Activated T-cell treated with anti-CD3 and anti-CD28 coated beads for 24 hours (primary cell): ENCODE measurements at places on chromosomes 12 and 14.

DNA sequence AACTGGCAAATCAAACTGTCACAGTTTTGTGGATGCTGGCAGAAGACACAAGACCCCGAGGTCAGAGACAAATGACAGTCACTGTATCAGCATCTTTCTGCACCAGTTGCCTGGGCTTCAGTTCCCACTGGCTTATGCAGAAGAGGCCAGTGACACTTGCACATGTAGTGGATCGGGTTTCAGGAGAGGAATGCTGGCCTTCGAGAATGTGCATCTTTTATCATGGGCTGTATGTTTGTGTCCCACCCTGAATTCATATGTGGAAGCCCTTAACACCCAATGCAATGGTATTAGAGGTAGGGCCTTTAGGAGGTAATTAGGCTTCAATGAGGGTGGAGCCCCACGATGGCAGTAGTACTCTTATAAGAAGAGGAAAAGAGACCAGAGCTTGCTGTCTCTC lies 150.9 kb downstream of the SLC15A4 start:
- no peak for DNase-seq

- no peak for DNase-seq
Observed at GRCh38 chr14:31966896-31967668, 110.0 kb upstream of the ARHGAP5 start.

DNA sequence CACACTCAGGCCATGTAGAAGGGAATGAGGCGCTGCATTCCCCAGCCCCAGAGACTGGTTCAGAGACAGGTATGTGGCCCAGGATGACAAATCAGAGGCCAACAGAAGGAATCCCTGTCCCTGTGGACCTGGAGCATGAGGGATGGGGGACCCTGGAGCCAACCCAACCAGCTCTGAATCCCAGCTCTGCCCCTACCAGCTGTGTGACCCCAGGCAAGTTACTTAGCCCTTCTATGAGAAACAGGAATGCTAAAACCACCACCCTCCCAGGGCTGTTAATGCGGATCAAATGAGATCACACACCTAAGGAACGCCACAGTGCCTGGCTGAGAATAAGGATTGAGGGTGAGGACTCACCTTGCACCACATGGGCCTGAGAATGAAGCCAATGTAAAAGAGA lies 15.6 kb downstream of the ITPK1 start:
- no peak for DNase-seq

GRCh38 chr12:102833687-102834441 lies 83.2 kb downstream of the PAH start:
- no peak for DNase-seq

- DNase-seq = no peak
Observed at GRCh38 chr12:51246254-51246853, 7.7 kb downstream of the DAZAP2 start.

- no peak for DNase-seq
Observed at GRCh38 chr14:105839425-105840265, 313.3 kb downstream of the TMEM121 start.

GRCh38 chr12:126741536-126742240 lies 1525.3 kb upstream of the TMEM132C start:
- DNase-seq = no peak

GRCh38 chr14:31945701-31946100 lies 131.4 kb upstream of the ARHGAP5 start:
- no peak for DNase-seq

GRCh38 chr12:53048780-53049401 lies 974 bp upstream of the TNS2 start:
- no peak for DNase-seq

GRCh38 chr14:98955036-98955740 lies 316.8 kb downstream of the BCL11B start:
- no peak for DNase-seq

GRCh38 chr12:32734952-32735351 lies 20.7 kb downstream of the YARS2 start:
- DNase-seq = no peak

- no peak for DNase-seq
Observed at GRCh38 chr14:31505411-31505810, 17.6 kb upstream of the GPR33 start.

DNA sequence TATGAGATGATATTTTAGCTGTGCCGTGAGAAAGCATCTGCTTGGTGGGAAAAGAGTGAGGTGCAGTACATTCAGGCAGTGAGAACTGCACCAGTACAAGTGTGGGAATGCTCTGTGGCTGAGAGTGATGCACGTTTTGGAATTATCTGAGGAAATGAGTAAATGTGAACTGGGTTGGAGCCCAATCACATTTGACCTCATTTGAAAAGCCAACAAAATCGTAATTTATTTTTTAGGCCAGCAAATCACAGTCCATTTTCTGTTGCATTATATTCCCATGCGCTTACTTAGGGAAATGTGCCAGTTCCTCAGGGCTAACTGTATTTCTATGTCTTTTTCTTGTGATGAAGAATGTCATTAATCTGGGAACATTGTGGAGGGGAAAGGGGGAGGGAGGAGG lies 77.3 kb downstream of the SNAPC1 start:
- DNase-seq = no peak

GRCh38 chr12:95201056-95201670 lies 16.1 kb downstream of the FGD6 start:
- no peak for DNase-seq

GRCh38 chr14:103628221-103628683 lies 759 bp upstream of the KLC1 start:
- no peak for DNase-seq

DNA sequence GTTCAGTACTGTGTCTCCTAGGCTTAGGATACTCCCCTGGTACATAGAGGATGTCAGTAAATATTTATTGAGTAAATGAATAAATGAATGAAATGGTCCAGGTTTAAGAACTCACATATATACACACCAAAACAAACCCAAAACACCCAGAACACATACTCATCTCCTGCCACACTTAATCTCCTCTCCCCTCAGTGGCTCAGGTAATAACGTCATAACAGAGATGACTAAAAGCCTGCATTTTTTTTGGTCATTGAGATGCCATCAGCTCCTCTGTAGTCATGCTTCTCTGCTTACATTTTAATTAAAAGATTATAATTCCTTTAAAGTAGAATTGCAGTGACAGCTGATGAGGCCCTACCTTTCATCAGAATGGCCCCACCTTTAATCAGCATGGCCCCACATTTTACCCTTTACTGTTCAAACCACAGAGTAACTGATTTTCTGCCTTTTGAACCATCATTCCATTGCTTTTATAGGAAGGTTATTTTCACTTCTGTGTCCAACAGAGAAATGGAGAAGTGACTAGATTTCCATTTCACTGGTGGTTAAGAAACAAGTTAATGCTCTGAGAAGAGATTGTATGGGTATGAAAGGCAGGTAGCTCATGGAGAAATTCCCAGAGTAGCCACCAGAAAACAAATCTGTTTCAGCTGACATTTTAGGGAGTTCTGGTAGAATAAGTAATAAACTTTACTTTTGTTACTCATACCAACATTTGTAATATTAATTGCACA lies 193.4 kb upstream of the ATP2B1 start:
- no peak for DNase-seq

DNA sequence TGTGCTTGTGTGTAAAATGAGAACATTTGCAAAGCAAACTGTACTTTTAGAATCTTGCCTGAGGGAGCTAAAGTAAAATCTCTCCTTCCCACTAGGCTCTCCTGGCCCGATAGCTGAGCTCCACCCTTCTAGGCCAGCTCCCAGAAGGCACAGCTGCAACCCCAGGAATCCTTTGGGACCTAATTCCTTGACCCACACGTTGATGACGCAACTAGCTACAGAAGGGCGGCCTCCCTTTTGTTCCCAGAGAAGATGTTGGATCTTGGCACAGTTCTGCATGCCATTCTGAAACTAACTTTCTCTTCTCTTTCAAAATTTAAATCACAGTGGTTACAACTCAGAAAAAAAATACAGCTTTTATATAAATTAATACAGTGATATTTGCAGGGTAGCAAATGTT lies 268.1 kb downstream of the EGLN3 start:
- no peak for DNase-seq

GRCh38 chr14:53152184-53152886 lies 788 bp downstream of the DDHD1 start:
- peak; percentile 52 for DNase-seq

GRCh38 chr14:72045271-72045670 lies 113.0 kb downstream of the RGS6 start:
- no peak for DNase-seq

DNA sequence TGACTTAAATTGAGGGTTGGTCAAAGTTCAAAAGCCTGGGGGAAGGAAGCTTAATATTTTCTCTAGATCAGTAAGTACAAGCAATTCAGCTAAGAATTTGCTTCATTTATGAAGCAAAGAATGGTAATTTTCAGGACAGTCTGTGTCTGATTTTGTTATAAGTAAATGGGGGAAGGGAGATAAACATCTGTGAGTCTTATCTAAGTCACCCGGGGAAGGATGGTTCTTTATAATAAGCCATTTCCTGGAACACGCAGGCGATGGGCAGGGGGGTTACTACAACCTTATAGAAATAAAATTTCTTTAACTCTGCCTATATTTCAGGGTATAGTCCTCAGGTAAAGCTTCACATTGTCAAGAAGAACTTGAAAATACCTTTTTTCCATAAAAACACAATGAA lies 42.9 kb downstream of the HELB start:
- DNase-seq = no peak

DNA sequence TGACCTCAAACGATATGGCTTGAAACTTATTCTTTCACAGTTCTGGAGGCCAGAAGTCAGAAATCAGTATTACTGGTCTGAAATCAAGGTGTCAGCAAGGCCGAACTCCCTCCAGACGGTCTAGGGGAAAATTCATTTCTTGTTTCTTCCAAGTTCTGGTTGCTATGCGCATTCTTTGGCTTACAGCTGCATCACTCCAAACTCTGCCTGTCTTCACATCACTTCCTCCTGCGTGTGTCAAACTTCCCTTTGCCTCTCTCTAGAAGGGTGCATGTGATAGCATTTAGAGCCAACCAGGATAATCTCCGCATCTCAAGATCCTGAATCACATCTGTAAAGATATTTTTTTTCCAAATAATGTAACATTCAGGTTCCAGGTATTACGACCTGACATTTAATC lies 62.8 kb downstream of the DENND5B start:
- DNase-seq = no peak

DNA sequence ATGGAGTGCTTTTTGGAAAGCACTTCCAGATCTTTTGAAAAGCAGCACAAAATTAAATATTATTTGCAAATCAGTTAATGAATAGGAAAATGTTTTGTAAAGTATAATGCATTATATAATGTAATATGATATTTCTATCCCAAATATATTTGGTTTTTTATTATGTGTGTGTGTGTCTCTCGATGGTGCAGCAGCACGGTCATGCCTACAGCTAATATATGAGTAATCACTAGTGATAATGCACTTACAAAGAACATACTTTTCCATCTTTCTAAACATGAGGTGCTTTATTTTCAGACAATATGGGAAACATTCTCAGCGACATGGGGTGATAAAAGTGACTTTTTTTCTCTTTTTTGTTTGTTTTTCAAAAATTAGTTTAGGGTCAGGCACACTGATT lies 1.3 kb upstream of the EEA1 start:
- no peak for DNase-seq

- DNase-seq = no peak
Observed at GRCh38 chr14:88430976-88431375, 45.5 kb downstream of the SPATA7 start.

DNA sequence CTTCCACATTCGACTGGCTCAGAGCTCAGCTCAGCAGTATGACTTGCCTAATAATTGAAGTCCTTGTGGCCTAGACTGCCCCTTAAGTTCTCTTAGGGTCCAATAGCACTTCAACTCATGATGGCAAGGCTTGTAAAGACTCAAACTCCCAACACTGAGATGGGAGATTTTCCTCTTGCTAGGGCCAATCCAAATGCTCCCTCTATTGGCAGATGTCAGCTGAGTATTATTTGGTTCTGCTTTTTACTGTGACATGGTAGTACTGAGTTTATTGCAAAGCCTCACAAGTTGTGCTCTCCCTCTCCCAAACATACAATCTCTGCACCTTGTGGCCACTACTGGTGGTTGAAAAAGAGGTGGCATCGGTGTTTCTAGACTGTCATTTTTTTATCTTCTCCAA lies 164.2 kb downstream of the ALG10 start:
- DNase-seq = no peak

- DNase-seq = no peak
Observed at GRCh38 chr14:56333359-56334292, 215.4 kb downstream of the PELI2 start.

GRCh38 chr12:46389031-46389616 lies 16.6 kb upstream of the SLC38A2 start:
- DNase-seq = no peak

DNA sequence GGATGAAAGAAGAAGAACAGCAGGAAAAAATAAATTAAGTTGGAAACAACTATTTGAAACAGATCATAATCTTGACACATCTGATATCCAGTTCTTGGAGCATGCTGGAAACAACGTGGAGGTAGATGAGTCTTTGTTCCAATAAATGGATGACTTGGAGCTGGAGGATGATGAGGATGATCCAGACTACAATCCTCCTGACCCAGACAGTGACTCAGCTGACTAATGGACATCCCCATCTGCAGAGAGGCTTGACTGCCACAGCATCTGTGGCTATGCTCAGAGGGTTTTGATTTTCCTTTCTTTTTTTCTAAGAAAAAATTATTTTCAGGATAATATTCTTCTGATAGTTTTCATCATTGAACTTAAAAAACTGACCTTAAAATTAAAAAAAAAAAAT lies 6.2 kb upstream of the ZDHHC17 start:
- no peak for DNase-seq

DNA sequence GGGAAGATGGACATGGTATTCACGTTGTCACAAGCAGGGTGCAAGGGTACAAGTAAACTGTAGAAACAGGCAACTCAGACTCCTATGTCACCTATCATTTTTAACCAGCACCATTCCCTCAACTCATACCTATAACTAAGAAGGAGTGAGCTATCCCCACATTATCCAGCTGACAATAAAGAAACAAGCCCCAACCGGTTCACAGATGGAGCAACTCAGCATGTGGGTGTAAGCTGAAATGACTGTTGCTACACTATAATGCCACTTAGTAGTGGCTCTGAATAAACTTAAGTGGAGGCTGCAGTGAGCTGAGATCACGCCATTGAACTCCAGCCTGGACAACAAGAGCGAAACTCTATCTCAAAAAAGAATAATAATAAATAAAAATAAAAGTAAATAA lies 829.5 kb upstream of the MDGA2 start:
- DNase-seq = no peak

- no peak for DNase-seq
Observed at GRCh38 chr12:26114720-26115401, 10.0 kb downstream of the BHLHE41 start.

- DNase-seq = no peak
Observed at GRCh38 chr12:93880853-93881522, 203.8 kb downstream of the CRADD start.

DNA sequence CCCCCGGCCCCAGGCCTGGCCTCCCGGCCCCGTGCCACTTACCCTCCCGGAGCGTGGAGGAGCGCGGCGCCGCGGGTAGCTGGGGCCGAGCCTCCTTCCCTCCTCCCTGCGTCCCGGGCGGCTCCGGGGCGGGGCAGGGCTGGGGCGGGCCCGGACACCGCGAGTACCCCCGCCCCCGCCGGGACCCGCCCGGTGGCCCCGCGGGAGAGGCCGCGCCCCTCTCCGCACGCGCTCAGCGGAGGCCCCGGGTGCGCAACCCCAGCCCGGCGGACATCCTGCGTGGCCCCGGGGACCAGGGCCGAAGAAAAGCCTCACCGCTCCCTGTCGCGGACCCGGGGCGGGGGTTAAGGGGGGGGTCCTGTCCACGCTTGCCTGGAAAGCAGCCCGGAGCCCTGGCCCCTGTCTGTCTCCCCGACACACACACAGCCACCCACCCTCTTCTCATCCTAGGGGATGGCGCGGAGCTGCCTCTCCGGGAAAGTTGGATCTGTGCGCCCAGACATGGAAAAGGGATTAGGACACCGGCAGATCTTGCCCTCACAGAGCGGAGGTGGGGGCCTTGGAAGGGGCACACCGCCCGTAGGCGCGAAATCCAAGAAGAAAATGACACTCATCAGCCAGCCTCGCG lies at the start of gene SYNE3:
Gene SYNE3, minus strand, starts transcription at position 97 of the 628 bp plus-strand sequence. CDS start 40,829 bp downstream, outside the sequence.
- no peak for DNase-seq
